Fibroblast of villous mesenchyme (primary cell): ENCODE measurements at places on chromosomes 7 and 10. TPM values are rescaled to one million over a fixed set of nuclear protein-coding genes. Genes with fewer than 3 reads are reported as not detected.

SLC39A12 gene
- not detected in 2 replicates for total RNA-seq

LYZL1 gene
- total RNA-seq, result not detected in 2 replicates

TRIM50 gene
- not detected in 2 replicates for total RNA-seq

TMEM26 gene
- 5.6 and 6.4 TPM in 2 replicates for total RNA-seq
